Eye (tissue), 1 donor: ENCODE measurements at places on chromosomes 11 and 22.
A peak's percentile ranks its signal among the peaks of the same experiment; 100 is the strongest.

- no peak for DNase-seq
Measured at GRCh38 chr11:128834157-128834556, 32.9 kb downstream of the KCNJ1 start.

DNA sequence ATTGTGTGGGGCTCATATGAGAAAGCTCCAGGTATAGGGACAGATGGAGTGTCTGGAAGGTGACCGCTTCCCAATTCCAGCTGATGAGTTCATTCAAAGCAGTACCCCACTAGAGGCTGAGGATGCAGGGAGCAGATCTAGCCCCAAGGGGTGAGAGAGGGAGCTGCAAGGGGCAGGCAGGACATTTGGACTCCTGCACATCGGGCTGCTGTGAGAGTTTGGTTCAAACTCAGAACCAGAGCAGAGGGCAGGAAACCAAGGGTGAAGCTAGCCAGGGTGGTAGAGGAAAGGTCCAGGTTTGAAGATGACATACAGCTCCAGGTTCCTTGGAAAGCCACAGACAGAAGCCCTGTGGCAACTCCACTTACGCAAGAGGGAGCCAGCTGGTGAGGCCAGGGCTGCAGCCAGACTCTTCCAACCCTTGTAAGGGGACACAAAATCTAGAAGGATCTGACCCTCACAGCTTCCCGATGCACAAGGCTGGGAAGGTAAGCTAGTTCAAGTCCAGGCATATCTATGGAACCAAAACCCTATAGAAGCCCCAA, 1.9 kb downstream of the CSNK2A3 start:
- DNase-seq = no peak

GRCh38 chr11:83249972-83250593, 36.1 kb downstream of the CCDC90B start:
- peak; percentile 60 for DNase-seq

DNA sequence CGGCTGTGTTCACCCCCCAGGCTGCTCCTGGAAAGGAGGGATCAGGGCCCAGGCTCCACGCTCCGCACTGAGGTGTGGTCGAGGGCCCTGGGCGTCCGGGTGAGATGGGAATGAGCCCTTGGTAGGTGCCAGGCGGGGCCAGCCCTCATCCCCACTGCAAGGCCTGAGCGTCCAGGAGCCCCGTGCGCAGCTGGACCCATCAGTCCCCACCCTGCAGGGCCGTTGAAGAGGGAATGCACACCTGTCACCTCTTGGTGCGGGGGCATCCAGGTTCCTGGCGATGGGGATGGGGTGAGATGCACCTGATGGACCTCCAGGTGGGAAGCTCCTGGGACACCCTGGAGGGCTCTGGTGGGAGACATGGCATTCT, 72.2 kb downstream of the KCNQ1 start:
- DNase-seq = no peak

- no peak for DNase-seq
Measured at GRCh38 chr22:27073601-27074425, 416.4 kb downstream of the MIAT start.

GRCh38 chr22:43295173-43295572, 48.0 kb downstream of the SCUBE1 start:
- no peak for DNase-seq

DNA sequence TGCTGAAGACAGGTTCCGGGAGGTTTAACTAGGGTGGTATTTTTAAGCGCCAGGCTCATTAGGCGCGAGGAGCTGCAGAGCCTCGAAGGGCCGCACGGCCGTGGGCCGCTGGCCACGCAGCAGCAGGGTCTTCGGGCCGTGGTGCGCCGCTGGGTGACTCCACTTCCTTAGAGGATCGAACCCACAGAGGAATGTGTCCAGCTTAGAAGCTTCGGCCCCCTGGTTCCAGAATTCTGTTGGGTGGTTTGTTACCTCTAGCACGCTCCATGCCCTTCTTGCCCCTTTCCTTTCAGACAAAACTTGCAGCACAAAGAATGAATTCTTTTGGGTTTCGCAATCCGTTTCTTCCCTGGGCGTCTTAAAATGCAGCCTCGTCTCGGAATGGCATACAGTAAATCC, 773 bp upstream of the PATL1 start:
- DNase-seq = no peak

GRCh38 chr22:30159561-30160353, 79.5 kb downstream of the HORMAD2 start:
- peak; percentile 59 for DNase-seq

- DNase-seq = no peak
Measured at GRCh38 chr22:35192129-35192918, 65.0 kb upstream of the HMGXB4 start.

DNA sequence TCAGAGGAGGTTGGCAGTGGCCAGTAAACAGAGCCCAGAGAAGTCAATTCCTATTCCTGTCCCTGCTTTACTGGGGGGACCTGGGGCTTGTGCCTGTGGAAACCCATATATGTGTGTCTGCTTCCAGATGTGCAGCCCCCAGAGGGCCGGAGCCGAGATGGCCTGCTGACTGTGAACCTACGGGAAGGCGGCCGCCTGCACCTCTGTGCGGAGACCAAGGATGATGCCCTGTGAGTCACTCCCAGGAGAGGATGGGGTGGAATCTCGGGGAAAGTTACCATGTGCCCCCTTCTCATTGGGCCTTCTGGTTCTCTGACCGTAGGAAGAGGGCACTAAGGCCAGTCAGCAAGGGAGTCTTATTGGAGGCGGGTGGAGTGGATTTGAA, 5.3 kb downstream of the PLEKHB1 start:
- DNase-seq = no peak

GRCh38 chr11:19347911-19348310, 107.2 kb upstream of the E2F8 start:
- peak; percentile 79 for DNase-seq

DNA sequence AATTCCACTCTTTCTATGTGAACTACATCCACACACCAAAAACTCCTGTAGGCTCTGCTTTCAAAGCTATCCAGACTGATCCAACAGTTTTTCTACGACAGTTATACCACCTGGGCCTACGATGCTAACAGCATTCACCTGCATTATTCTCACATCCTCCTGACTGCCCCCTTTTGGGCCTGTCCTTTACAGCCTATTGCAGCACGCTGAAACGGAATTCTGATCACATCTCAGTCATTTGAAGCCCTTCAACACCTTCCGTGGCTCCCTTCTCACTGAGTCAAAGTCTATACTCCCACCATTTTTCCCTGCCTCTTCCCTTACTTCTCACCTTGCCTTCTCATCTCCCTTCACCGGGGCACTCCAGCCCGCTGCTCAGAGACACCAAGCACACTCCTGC, 791.3 kb upstream of the KIRREL3 start:
- DNase-seq = no peak
